ENCODE measurements at places on chromosomes 2 and 18. TPM values are rescaled to one million over a fixed set of nuclear protein-coding genes. Genes with fewer than 3 reads are reported as not detected.

DNA sequence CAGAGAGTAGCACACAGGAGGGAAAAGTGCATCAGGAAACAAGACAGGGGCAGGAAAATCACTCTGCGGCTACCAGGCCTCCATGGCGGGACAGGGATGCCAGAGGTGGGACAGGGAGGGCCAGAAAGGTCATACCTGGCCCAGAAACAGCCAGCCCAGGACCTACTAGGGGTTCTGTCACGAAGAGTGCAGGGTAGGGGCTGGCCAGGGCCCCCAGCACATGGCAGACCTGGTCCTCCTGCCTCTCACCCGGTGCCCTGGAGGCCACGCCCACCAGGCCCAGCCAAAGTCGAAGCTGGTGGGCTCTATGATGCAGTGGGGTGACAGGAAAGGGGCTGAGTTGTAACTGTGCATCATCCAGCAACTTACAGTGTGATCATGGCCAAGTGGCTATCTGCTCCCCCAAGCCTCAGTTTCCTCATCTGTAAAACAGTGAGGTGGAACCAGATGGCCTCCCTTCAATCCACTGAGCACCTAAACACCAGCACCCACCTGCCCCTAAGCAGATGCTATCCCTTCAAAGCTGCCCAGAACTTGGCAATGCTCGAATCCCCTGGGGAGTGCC is 10.6 kb downstream of the CYP26B1 start:
- DNase-seq: no peak

Gene ANKRD30BL
- not detected for total RNA-seq

Gene AQP12B
- not detected for total RNA-seq

Gene UGT1A3
- total RNA-seq: not detected

Gene OSR1
- total RNA-seq: 2.7 TPM

Gene HOXD4
- total RNA-seq: not detected

Gene OXER1
- 0.36 TPM for total RNA-seq

DNA sequence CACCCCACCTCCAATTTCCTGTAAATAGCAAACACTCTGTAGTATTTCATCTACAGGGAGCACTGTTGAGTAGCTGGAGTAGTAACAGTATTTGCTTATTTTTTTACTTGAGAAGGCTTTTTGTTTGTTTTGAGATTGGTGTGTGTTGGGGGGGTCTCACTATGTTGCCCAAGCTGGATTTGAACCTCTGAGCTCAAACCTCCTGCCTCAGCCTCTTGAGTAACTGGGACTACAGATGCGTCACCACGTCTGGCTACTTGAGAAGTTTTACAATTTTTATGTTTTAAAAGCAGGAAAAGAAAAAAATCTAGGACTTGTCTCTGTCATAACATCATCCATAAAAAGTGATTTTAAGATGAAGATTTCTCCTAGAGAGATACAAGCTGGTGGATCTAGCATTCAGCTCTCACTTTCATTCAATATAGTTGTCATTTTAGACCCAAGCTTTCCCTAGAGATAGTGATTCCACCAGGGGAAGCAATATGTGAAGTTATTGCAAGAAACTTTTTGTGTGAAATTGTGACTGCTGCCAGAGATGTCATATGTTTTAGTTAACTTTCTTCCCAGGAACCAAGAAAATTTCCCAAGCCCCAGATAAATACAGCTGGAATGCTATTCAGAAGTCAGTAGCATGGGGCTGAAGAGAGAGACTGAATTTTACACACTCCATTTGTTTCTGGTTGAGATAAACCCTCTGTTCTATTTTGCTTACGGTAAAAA is 60.2 kb upstream of the MAP4K3 start:
- no peak for DNase-seq

All from left ventricle myocardium inferior (tissue), 1 donor.